ENCODE measurements at places on chromosomes 6 and 20.

- H3K36me3 ChIP-seq = no peaks in the 10 kb centered on the region
- peak overlapping the region; percentile 64 for H3K27ac ChIP-seq
- no peaks in the 10 kb centered on the region for H3K27me3 ChIP-seq
- peaks cover 3% of the 10 kb centered on the region for H3K4me1 ChIP-seq
- DNase-seq = no peak
Observed at GRCh38 chr6:11092668-11093375, 812 bp upstream of the SMIM13 start.

DNA sequence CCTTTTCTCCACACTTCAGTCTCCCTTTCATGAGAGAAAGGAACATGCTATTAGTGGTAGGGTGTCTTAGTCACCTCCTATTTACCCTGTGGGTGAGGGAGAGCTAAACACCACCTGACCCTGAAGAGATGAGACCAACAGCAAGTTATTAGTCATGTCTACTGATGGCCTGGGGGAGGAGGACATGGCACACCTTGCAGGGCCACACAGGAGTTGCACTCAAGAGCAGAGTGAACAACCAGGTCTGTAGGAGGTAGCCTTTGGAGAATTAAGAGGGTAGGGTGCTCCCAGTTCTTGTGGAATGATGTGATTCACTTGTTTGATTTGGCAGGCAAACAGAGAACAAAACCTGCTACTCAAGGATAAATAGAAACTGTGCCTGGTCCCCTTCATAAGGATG lies 82.7 kb upstream of the FABP7 start:
- H3K27me3 ChIP-seq = no peaks in the 10 kb centered on the region
- peak overlapping the region; percentile 96 for H3K27ac ChIP-seq
- H3K36me3 ChIP-seq = no peaks in the 10 kb centered on the region
- no peak overlapping the region for H3K4me3 ChIP-seq
- peaks cover 13% of the 10 kb centered on the region for H3K4me1 ChIP-seq

DNA sequence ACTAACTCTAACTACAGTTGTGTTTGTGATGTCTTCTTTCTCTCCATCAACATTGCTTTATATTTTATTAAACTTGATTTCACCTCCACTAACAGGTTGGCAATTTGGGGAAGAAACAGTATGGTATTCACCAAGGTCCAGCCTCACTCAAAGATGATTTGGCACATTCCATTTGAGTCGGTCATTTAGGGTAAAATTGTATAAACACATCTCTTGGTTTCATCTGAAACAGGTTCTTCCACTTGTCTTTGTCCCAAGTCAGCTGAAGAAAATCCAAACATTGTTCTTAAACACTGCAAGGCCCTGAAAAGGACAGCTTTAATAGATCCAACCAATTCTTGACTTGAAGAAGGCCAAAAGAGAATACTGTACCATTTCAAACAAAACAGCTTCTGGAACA lies 104.9 kb upstream of the NT5E start:
- no peaks in the 10 kb centered on the region for H3K36me3 ChIP-seq
- no peak overlapping the region for H3K4me3 ChIP-seq
- H3K27me3 ChIP-seq = peaks cover 3% of the 10 kb centered on the region
- no peak overlapping the region for H3K27ac ChIP-seq
- no peaks in the 10 kb centered on the region for H3K4me1 ChIP-seq

DNA sequence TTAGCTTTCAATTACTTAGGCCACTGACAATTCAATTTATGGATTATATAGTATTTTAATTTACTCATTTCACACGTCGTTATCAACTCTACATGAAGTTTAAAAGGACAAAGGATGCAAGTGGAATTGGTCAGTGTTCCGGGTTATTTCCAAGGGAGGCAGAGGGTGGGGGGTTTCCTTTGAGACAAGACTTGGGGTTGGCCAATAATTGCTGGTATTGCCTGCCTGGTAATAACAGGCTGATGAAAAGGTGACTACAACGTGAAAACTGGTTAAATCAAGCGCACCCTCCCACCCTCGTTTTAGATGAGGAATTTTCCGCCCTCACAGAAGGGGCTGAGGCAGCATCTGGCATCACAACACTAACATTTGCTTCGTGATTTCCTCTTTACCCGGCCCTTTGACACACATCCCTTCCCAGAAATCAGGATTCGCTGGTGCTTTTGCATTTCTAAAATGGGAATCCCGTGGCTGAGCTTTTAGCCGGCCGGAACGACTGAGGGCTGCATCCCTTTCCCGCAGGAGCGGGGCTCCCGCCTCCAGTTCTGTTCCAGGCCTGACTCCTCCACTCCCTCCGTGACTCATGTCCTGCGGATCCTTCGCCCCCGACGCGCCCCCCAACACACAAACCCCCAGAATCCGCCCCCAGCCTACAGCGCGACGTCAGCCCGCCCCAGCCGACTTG lies 999 bp upstream of the PIM1 start:
- peaks cover 21% of the 10 kb centered on the region for H3K36me3 ChIP-seq
- peak; percentile 77 for DNase-seq
- peak overlapping the region; percentile 91 for H3K27ac ChIP-seq
- H3K27me3 ChIP-seq = no peaks in the 10 kb centered on the region

DNA sequence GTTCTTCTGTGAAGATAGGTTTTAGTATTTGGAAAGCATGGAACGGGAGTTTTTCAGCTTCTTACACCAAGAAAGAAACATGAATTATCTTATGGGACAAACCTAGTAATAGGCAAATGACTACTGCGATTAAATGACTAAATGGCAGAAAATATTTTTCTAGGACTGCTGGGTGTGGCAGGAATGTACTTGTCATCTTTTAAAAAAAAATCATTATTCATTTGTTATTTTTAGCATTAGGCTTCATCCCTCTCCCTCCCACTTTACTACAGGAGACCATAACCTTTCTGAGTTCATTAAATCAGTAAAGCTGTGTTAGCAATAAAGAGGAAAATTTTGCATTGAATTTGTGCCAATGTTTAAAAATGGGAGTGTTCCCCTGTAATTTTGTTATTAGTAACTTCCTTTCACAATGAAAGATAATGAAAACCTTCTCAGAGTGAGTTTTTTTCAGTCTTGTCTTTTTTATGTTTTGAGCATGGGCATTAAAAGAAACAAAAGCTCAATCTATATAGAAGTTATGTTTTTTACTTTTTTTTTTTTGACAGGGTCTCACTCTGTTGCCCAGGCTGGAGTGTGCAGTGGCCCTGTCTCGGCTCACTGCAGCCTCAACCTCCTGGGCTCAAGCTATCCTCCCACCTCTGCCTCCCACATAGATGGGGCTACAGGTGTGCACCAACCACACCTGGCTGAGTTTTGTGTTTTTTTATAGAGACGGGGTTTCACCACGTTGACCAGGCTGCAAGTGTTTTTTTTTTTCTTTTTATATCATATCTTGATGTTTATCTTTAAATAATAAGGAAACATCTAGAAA lies 105.6 kb upstream of the CLDN20 start:
- no peaks in the 10 kb centered on the region for H3K36me3 ChIP-seq
- H3K4me3 ChIP-seq = no peak overlapping the region
- H3K27ac ChIP-seq = no peak overlapping the region
- H3K27me3 ChIP-seq = no peaks in the 10 kb centered on the region

GRCh38 chr6:145734486-145735355 lies 599 bp downstream of the EPM2A start:
- H3K4me3 ChIP-seq = peak overlapping the region; percentile 84
- peaks cover 1% of the 10 kb centered on the region for H3K4me1 ChIP-seq
- no peaks in the 10 kb centered on the region for H3K27me3 ChIP-seq
